COLO829 (cell line): ENCODE measurements at places on chromosomes 7 and 10.

- no peak for DNase-seq
Observed at GRCh38 chr10:57962839-57963238, 304.9 kb downstream of the IPMK start.

- peak; percentile 6 for DNase-seq
Observed at GRCh38 chr7:40015790-40016296, 65.8 kb downstream of the CDK13 start.

GRCh38 chr10:61852261-61852660 is 49.2 kb upstream of the ARID5B start:
- no peak for DNase-seq

GRCh38 chr10:79146611-79147130 is 77.9 kb downstream of the ZMIZ1 start:
- no peak for DNase-seq

- no peak for DNase-seq
Observed at GRCh38 chr7:125668321-125668993, 738.8 kb upstream of the POT1 start.

GRCh38 chr7:20601121-20601520 is 14.3 kb upstream of the ABCB5 start:
- no peak for DNase-seq

GRCh38 chr10:17580885-17581284 is 36.3 kb downstream of the HACD1 start:
- DNase-seq = no peak

- DNase-seq = no peak
Observed at GRCh38 chr10:123097039-123097438, 38.7 kb upstream of the HMX3 start.

DNA sequence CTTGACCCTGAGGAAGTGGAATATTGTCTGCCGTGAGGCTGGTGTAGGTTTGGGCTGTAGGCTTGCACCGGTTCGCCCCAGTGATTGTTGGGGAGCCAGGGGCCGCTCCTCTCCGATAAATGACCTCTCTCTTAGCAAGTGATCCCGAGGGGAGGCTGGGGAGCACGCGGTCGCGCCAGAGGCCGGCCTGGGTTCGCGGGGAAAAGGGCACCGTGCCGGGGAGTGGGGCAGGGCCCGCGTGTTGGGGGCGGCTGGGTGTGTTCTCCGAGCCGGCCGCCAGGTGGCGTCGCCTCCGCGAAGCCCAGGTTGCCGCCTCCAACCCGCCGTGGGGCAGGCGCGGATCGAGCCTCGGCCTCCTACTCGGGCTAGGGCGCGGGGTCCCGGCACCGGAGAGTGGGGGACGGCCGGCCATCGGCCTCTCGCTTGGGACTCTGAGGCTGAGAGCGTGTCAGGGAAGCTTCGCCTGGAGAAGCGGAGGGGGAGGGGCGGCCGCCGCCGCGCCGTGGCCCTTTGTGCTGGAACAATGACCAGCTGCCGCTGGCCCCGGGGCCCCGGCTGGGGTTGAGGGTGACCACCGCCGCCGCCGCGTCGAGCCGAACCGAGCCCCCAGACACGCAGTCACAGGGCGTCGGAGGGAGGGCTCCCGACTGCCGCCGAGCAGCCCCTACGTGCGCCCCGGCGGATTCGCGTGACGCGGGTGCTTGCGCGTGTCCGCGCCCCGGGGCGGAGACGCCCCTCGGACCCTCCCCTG is 442 bp upstream of the LZTS2 start:
- DNase-seq = no peak

- no peak for DNase-seq
Observed at GRCh38 chr10:110392868-110393740, 88.4 kb upstream of the SMNDC1 start.

DNA sequence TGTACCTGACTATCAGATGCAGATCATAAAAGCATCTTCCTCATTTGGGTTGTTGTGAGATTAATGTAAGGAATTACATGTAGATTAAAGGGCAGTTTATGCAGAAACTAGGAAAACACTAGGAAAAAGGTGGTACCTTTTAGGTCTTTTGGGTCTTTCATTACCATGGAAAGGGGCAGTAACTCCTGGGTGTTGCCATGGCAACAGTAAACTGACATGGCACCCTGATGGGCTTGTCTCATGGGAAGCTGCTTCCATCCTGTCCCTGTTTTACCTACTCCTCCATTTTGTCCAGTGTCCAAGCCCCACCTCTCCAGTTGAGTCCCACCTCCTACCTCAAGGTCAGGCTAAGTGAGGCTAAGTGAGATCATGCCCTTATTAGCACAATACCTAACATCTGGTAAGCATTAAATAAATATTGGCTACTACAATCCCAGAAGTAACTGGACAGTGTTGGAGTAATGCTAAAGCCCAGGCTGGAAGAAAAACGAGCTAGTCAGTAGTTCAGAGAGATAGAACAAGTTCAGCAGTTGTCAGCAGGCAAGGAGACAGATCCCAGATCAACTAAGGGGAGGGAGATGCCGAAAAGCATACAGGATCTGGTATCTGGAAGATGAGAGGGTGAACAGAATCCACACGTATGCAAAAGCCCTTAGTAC is 240.0 kb upstream of the AUTS2 start:
- DNase-seq = no peak

GRCh38 chr7:43220742-43221141 is 108.3 kb downstream of the HECW1 start:
- DNase-seq = no peak

DNA sequence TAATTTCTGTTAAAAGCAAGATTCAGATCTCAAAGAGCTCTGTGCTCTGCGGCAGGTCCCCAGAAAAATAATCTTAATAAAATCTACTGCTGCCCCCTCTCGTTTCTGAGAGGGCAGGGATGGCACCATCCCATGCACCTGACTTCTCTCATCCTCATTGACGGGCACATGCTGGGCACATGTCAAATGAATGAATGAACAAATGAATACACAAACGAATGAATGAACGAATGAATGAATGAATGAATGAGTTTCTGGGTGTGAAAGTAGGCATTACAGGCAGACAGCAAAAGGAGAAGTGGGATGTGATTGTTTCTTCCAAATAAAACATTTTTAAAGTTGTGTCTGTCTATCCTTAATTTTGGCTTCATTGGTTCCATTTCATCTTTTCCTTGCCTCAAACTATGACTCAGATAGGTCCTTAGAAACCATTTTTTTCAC is 398.1 kb upstream of the PRKCQ start:
- DNase-seq = no peak

GRCh38 chr7:45915606-45916005 is 5.5 kb downstream of the IGFBP3 start:
- DNase-seq = no peak

DNA sequence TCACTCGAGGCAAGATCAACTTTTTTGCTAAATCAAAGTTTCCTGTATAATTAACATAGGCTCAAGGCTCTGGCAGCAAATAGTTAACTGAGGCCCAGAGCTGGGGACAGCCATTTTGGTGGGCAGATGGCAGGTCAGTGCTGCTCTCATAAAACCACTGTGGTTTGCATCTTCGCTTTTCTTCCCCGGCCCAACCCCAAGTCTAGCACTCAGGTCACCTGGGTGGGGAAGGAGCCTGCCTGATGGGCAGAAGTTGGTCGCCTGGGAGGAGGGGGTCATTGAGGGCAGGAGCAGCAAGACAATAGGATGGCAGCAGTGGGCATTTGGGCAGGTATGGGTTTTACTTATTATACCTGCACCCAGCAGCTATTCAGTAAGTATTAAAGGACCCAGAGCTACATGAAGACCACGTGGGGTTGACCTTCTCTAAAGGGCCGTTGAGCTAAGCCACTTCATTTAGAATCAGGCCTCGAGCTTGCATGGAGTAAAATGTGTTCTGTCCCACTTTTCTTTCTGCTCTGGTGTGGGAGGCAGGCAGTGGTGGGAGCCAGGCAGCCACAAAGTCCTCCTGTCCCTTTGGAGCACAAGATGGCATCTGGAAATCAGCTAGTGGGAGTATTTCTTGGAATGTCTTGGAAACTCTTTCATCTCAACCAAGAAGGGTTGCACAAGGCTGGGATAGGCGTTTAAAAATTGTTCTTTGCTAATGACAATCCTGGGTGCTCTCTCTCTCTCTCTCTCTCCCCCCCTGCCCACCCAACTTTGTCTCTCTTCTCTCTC is 133.4 kb downstream of the SPAG6 start:
- no peak for DNase-seq

- no peak for DNase-seq
Observed at GRCh38 chr10:104096692-104097091, 11.0 kb upstream of the COL17A1 start.

- no peak for DNase-seq
Observed at GRCh38 chr7:99734987-99735386, at the start of gene CYP3A7. CYP3A7 (minus strand) TSS chr7:99735196; CDS start chr7:99735093, 103 bp downstream.

DNA sequence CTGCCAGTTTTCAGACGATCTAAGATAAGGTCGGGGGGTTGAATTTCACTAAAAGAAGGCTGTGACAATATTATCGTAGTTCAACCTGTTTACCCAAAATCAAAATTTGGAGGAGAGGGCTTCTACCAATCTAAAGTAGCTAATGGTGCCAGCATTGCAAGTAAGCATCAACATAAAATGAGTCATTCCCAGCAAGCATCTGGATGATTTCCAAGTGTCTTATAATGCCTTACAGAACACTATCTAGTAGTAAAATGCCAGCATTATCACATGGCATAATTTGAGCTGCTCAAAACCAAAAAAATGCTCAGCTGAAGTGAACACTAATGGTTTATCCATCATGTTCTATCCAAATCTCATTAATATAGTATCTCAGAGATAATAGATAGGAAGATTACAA is 1193.9 kb downstream of the DNAJB9 start:
- peak; percentile 4 for DNase-seq

- DNase-seq = peak; percentile 56
Observed at GRCh38 chr7:5677538-5678294, 103.7 kb downstream of the RNF216 start.

DNA sequence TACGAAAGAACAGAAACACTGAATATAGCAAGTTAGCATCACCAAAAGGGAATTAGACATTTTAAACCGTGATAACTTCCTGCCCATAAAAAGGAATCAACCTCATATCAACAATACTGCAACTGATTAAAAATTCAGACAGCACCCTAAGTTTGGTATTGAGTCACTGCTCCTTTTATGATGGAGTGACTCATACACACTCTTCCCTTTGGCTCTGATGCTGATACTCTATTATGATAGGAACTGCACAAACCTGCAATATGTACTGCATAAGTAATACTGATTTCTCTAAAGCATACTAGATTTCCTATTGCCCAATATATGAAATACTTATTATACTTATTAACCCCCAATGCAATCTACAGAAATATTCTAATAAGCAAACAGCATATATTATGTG is 118.7 kb downstream of the PARD3 start:
- DNase-seq = peak; percentile 12

DNA sequence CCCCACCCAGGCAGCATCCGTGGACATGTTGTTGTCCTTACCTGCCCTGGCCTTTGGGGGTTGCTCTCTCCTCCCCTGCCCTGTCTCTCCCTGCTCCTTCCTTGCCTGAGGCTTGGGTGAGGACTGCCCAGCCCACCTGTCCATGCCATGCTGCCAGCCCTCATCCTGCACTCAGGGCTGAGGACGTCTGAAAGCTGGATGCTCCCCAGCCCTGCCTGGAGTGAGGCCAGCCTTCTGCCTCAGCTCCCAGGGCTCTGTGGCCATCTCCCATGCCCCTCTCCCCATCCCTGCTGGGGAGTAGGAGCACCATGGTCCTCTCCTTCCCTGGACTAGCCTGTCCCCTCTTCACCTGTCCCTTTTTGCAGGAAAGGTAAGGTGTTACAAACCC is 68.4 kb downstream of the RAMP3 start:
- DNase-seq = no peak

GRCh38 chr10:92087750-92088395 is 164.3 kb downstream of the BTAF1 start:
- DNase-seq = peak; percentile 65

DNA sequence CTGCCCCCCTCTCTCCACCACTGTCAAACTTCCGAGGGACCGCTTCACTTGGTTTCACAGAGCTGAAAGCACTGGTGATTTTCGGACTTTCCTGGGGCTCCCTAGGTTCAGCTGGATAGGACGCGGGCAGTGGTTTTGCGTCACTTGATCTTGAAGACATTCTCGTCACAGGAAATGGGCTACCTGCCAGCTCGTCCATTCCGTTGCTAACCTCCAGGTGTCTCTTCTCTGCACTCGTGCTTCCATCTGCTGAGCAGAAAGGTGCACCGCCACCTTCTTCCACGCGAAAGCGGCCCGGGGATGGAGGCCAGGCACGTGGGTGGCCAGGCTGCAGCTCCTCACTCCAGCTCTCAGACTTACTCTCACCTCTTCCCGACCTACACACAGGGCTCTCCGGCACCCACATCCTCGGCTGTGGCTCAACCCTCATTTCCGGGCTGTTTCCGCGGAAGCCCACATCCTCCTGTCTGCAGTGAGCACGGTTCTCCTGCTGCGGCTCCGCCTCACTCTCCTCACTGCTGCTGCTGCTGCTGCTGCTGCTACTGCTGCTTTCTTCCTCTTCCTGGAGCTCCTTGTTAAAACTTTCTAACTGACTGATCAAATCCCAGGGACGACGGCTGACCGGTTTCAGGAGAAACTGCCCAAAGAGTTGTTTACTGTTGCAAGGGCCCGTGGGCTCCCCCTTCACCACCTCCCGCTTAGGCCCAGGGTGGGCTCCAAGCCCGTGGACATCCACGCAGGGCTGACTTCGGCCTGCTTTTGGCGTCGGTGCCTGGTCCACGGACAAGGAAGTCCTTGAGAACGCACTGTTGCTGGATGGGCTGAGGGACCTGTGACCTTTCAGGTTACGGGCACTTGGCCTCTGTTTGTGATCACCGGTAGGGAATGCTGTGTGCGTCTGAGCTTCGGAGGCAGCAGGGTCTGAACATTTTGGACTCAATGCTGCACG is 32.1 kb downstream of the JCAD start:
- DNase-seq = no peak

- DNase-seq = no peak
Observed at GRCh38 chr7:93923296-93923695, 1.8 kb downstream of the GNG11 start.

- DNase-seq = no peak
Observed at GRCh38 chr10:28903063-28903462, 225.7 kb downstream of the BAMBI start.

GRCh38 chr7:68434857-68435256 is 1163.4 kb upstream of the AUTS2 start:
- no peak for DNase-seq

- DNase-seq = no peak
Observed at GRCh38 chr10:26857991-26858706, 2.6 kb downstream of the ABI1 start.

- DNase-seq = no peak
Observed at GRCh38 chr7:151968357-151968756, 12.1 kb downstream of the GALNTL5 start.

- DNase-seq = no peak
Observed at GRCh38 chr10:71554671-71555070, 158.0 kb downstream of the CDH23 start.

GRCh38 chr10:100528123-100528886 is 1.4 kb downstream of the NDUFB8 start:
- DNase-seq = peak; percentile 31

DNA sequence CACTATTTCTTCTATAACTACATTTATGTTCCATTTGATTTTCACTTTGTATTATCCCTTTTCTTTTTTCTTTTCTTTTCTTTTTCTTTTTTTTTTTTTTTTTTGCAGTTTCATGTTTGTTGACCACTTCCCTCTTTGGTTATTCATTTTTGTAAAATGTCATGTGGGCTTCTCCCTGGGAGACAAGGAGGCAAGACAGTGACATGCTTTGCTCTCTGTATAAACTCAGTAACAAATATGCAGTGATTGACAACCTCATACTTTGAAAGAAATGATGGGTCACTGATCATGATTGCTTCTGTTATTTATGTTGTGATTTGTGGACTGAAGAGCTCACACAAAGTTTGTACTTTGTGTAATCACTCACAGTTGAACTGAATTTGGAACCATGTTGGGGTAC is 90.2 kb upstream of the ABI1 start:
- DNase-seq = no peak

GRCh38 chr7:2504128-2504888 is 15.3 kb upstream of the LFNG start:
- no peak for DNase-seq

GRCh38 chr10:23643111-23643780 is 204.4 kb downstream of the OTUD1 start:
- no peak for DNase-seq
